RPMI8226 (cell line): ENCODE measurements at places on chromosomes 2 and 18.
A peak's percentile ranks its signal among the peaks of the same experiment; 100 is the strongest.

GRCh38 chr2:9336241-9336575 lies 87.1 kb downstream of the ITGB1BP1 start:
- DNase-seq: no peak

GRCh38 chr2:70974592-70974991 lies 3.8 kb upstream of the ANKRD53 start:
- DNase-seq: no peak

DNA sequence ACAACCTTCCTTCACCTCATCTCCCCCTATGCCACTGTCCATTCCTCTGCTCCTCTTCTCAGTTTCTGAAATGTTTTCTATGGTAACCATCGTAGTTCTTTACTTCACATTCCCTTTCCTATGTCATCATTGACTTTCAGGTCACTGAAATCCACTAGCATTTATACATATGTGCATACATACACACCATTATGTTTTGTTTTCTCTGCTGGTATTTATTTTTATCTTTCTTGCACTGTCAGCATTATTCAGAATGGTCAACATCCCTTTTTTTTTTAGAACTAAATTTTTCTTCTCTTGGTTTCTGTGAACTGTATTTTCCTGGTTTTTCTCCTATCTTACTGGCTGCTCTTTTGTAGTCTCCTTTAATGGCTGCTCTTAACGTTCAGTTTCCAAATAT lies 33.2 kb downstream of the ITGAV start:
- no peak for DNase-seq

DNA sequence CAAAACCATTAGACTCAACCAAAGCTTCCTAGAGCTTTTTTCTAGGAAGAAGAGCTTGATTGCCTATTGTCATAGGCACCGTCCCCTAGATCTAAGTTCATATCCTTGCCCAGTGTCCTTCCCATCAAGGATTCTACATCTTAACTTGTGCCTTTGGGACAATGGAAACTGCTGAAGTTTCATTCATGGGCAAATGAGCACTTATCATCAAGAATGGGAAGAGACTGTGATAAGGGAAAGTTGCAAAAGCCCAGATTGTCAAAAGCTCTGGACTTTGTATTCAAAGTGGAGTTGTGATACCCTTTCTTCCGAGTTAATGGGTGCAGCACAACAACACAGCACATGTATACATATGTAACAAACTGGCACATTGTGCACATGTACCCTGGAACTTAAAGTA lies 503.0 kb upstream of the KLHL29 start:
- DNase-seq: no peak

GRCh38 chr2:46147626-46148368 lies 149.4 kb upstream of the EPAS1 start:
- DNase-seq: no peak

DNA sequence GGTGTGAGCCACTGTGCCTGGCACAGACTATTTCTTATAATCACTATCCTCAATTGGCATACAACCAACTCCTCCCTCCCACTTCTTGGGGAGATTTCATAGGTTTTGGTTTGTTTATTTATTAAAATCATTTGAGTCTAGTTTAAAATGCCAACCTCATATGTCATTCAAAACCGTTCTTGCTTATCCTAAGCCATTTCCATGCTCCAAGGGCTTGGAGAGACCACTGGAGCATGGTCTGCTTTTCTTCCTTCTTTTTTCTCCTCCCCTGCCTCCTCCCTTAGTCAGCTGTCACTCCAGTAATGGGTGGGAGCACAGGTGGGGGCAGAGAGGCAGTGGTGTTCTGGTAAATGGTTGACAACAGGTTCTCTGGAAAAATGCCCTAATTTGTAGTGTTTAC lies 20.4 kb upstream of the KCNS3 start:
- DNase-seq: no peak

GRCh38 chr2:105791229-105791628 lies 46.5 kb downstream of the NCK2 start:
- DNase-seq: no peak

GRCh38 chr18:22542406-22542835 lies 124.7 kb upstream of the CTAGE1 start:
- DNase-seq: no peak

- no peak for DNase-seq
These were observed 13.6 kb downstream of the METAP1D start for GRCh38 chr2:172013396-172013795.

GRCh38 chr2:19667085-19667484 lies 234.7 kb downstream of the TTC32 start:
- no peak for DNase-seq

DNA sequence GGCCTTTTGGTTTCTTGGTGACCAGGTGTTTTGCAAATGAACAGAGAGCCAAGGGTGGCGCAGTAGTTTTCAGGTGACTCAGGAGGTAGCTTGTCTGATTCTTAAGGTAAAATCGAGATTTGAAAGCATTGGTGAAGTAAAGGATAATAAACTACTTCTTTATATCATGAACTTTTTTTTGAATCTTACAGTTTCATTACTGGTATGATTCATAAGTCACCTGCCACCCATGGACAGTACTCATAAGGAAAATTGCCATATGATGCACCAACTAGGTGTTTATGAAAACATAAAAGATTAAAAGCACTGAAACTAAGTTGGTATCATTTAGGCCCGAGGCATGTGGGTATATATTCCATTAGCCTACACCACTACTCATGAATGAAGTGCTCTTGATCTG lies 84.1 kb upstream of the MGAT5 start:
- no peak for DNase-seq

DNA sequence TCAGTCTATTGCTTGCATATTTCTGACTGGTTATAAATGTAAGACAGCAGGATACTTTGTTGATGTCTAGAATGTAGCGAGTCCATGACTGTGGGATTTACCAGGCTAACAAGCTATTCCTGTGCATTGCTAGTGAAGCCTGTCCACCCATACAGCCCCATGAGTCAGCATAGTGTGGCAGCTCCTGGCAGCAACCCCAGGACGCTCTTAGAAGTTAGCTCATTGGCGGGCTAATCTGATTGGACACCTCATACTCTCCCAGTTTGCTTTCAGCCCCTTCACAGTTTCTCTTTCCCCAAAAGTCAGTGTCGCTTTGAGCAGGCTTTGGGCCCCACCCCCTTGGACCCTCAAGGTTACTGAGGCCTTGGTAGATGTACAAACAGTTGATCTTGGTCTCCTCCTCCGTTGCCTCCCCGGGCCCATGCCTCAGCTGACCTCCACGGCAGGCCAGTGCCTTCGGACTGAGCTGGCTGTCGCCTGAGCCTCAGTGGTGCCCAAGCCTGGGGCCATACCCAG lies 48.0 kb downstream of the COA5 start:
- no peak for DNase-seq

DNA sequence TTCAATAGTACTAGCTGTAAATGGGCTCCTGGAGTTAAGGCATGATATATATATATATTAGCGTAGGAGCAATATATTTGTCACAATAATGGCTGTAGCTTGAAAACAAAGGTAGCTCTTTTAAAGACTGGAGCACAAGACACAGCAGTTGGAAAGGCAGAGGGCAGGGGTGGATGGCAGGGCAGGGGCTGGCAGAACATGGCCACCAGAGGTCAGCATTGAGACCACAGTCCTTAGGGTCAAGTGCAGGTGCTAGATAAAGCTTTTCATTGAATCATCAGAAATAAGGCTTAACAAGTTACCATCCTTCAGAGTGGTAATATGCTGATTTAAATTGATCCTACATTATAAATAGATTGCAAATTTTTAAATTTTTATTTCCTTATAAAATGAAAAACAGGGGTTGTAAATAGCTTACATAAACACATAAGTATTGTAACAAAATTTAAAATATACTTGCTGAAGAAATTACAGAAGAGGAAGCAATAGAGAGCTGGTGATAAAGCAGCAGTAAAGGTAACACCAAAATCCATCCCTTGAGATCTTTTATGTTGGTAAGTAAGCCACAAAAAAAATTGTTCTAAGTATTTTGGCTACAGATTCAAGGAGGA lies 161.2 kb upstream of the PIEZO2 start:
- DNase-seq: peak; percentile 75

GRCh38 chr2:237165405-237166276 lies 80.0 kb downstream of the COPS8 start:
- peak; percentile 5 for DNase-seq

DNA sequence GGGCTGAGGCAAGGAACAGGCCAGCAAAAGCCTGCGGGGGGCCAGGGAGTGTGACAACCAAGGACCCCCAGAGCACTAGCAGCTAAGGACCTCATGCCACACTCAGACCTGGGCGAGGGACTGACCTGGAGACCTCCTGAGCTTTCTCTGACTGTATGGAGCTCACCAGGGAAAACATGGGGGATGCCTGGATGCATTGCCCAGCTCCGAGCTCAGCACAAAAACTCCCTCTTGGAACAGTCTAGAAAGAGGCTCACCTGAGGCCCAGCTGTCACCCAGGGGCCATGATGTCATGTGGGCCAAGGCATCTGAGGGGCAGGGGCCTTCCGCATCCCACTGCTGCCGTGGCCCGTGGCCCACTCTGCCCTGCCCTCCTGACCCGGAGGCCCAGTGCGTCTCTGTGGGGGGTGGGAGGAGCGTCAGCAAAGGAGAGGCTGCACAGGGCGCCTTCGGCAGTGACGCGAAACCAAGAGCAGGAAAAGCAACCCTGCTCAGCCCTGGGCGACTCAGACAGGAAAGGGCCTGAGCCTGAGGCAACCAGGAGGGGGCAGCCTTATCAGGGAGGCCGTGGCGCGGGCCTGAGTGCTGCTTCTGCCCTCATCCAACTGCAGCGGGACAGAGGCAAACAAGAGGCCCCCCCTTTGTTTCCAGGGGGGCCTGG lies 57.3 kb upstream of the ALPP start:
- no peak for DNase-seq

- peak; percentile 42 for DNase-seq
These were observed 11.6 kb downstream of the OXER1 start for GRCh38 chr2:42752314-42752713.

- DNase-seq: no peak
These were observed 156.7 kb downstream of the RNF152 start for GRCh38 chr18:61736133-61736532.

GRCh38 chr2:14322306-14322705 lies 310.2 kb upstream of the LRATD1 start:
- no peak for DNase-seq

DNA sequence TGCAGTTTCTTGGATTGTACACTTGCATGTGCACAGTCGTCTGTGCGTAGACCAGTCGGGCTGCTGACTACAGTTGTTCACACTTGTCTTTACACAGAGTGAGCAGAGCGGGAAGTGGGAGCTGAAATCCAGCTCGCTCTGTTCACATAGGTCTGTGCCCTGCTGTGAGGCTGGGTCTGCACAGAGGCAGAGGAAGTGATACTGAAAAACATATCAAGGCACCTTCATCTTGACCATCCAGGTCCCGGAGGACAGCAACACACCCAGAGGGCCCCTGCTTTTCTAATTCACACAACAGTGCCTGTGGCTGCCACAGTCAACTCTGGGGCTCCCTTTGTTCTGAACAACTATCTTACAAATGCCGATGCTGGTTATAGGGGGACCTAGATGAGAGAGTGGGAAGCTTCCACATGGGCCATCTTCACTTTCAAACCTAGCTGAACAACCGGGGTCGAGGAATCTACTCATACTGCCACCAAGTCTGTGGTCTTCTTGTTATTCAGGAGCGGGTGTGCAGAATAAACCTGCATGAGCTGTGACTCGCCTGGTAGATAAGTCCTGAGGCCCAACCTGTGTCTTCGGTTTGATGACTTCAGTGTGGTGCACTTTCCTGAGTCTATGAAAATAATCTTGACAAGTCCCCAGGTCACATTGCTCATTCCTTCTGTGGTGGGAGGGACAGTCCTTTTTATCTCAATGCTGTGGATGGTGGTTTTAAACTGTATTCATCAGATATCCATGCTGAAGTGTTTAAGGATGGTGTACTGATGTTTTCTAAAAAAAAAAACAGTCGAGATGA lies 3.5 kb upstream of the ADNP2 start:
- DNase-seq: peak; percentile 51

DNA sequence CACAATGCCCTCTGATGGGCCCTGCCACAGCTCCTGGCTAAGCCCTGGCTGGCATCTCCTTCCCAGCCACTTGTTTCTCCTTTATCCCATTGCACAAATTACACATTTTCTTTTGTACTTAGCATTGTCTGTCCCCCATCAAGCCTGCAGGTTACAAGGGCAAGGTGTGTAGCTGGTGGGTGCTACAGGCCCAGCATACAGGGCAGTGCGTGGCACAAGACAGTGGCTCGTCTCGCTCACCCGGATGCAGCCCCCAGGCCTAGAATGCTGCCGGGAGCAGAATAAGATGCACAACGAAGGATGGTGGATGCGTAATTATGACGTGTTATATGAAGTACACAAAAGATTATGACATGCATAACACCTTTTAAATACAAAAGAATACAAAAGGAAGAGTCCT lies 87.6 kb downstream of the EIPR1 start:
- DNase-seq: no peak

DNA sequence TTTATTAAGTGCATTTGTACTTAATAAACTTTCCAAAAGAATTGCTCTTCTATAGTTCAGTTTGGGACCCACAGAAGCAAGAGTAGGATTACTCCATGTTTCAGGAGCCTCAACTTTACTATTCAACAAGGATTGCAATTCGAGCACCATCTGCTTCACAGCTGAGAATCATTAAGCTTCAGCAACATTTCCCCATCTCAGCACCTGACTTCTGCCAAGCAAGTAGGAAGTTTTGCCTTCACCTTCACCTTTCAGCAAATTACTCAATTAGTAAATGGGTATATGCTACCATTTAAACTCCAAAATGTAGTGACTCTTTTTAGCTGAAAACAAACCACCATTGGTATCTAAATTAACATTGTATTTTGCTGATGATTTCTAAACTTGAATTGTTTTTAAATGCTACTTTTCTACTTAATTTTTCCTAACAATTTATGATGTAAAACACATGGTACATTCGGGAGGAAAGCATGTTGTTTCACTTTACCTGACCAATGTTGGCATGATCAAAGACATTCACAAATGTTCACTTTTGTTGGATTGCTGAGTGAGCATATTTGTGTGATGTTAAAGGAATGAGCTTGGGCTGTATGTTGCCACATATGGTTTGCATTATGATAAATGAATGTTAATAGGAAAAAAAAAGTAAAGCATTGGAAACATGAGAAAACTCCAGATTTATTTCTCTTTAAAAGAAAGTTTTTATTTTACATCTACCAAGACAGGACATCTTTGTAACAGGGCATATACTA lies 159.2 kb downstream of the GULP1 start:
- peak; percentile 10 for DNase-seq

DNA sequence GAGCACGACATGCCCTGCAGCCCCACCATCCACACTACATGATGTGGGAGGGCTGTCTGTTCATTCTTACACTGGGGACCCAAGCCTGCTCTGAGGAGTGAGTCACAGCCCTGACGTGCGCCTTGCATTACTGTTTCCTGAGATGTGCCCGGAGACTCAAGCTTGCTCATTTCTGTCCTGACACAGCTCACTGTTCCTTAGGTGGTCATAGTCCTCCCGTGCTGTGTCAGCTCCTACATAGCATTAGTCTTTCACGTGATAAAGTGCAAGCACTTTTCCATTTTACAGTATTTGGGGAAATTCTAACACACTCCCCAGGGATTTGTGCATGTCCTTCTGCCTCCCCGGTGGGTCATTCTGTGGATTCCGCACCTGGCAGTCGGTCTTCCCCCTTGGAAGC lies 46.2 kb upstream of the TRIM43B start:
- no peak for DNase-seq

GRCh38 chr18:62033207-62033606 lies 140.4 kb upstream of the RNF152 start:
- DNase-seq: no peak

- DNase-seq: no peak
These were observed 33.1 kb downstream of the CHN1 start for GRCh38 chr2:174971868-174972781.

- DNase-seq: no peak
These were observed 51.2 kb downstream of the MTCL1 start for GRCh38 chr18:8756571-8756970.
